ENCODE measurements at places on chromosomes 7 and 10.

DNA sequence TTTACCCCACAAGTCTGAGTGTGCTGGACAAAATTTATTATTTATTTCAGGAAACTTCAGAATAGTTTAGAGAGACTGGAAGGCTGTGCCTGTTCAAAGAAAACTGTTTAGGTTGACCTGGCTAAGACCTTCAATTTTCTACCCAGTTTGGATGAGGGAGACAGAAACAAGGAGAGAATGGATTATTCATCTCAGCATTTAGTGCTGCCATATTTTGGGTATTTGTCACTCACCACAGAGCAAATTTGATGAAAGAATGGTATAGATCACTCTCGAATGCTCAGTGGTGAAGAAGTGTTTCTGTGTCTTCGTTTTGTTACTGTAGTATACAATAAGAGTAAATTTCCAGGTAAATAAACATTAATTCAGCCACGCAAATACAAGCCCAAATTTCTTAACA lies 71.8 kb downstream of the SEMA3C start:
- DNase-seq: no peak

- DNase-seq: no peak
Measured at GRCh38 chr7:137975768-137976167, 26.1 kb downstream of the CREB3L2 start.

DNA sequence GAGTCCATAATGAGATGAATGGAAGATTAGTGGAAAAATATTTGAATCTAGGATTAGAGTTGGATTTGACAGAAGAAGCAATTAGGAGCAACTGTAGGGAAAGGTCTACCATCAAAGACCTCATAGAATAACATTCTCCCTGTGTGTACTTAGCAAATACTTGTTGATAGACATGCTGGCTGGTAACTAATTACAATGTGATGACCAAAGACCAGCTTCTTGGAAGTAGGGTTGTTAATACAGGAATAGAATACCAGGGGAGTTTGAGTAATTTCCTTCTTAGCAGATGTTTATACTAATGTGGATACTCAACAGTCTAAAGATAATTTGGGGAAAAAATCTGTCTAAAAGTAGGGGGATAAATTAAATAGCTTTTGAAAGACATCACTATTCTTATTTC lies 357.5 kb upstream of the BMPER start:
- no peak for DNase-seq

- DNase-seq: no peak
Measured at GRCh38 chr10:90372451-90372850, 485.4 kb downstream of the HTR7 start.

GRCh38 chr7:28442540-28443420 lies 30.5 kb downstream of the CREB5 start:
- DNase-seq: no peak

DNA sequence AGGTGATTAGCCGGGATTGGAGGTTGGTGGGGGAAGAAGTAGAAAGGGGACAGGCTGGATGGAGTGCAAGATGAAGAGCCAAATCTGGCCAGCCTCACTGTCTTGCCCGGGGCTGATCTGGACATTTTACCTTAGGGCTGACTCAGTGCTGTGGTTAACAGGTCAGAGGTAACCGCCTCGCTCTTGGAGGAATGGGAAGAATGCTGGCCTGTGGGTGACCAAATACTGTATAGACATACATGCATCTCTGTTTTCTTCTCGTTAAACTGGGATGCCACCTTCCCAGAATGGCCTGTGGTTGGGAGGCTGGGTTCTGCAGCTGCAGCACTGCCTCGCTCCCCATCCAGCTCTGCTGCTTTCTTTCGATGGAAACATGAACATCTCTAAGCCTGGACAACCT lies 120.0 kb downstream of the SEC23IP start:
- no peak for DNase-seq

DNA sequence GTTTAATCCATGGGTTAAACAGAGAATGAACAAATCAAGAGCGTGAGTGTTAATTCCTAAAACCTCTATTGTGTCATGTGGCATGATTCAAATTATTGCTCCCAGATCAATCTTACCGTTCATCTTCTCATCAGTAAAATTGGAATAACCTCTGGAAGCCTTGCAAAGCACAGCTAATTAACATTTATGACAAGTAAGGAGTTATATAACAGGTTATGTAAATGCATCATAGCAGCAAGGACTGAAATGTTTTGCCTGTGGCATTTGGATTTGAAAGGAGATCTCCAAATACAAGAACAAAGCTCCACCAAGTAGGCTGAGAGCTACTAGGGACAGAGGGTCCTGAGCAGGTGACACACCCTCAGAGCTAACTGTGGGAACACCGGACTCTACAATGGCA lies 502.9 kb upstream of the CELF2 start:
- no peak for DNase-seq

- no peak for DNase-seq
Measured at GRCh38 chr10:117264782-117265181, 23.9 kb downstream of the SLC18A2 start.

DNA sequence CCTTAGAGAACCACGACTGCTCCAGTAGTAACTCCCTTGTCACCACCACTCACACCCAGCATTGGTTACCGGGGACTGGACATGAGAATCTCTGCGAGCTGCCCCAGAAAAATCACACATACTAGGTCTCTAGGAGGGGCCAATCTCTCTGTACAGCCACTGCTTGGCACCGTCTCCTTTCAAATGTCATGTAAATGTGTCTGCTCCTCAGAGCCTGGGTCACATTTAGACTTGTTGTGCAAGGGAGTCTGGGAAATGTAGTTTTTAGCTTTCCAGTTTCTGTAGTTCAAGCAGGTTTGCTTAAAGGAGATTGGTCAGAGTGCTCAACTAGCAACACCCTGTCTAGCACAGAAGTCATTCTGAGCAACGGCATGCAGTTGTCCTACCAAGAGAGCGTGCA lies 60.0 kb downstream of the CHN2 start:
- DNase-seq: no peak

DNA sequence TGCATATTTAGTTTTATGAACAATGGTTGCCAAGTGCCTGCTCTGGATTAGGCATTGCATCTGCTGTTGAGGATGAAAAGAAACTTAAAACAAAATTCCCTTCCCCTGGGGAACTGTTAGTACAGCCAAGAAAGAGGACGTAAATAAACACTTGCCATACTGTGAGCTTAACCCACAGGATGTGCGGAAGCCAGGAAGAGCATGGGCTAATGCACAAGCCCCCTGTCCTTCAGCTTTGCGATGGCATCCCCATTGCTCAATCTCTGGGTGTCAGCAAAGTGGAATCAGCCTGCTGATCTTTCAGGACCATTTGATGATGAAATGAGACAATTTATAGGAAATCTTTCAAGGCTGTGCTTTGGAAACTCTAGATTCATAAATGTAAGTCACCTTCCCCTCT lies 399.9 kb upstream of the IGFBP3 start:
- no peak for DNase-seq

DNA sequence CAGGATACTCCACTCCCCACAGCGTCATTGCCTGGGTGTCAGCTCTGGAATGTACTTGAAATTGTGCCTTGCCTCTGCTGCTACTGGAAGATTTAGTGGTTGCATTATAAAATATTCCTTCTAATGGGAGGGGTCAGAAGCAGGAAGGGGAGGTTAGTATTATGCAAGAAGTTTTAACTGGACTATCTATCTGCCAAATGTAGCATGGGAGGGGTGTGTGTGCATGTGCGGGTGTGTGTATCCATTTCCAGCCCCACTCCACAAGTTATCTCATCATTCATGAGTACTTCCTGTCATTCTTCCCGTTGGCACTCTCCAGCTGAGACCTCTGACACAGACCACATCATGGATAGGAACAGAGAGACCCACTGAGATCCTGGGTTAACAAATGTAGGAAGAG lies 13.4 kb downstream of the MBL2 start:
- no peak for DNase-seq

- no peak for DNase-seq
Measured at GRCh38 chr7:46071076-46071475, 150.0 kb upstream of the IGFBP3 start.

DNA sequence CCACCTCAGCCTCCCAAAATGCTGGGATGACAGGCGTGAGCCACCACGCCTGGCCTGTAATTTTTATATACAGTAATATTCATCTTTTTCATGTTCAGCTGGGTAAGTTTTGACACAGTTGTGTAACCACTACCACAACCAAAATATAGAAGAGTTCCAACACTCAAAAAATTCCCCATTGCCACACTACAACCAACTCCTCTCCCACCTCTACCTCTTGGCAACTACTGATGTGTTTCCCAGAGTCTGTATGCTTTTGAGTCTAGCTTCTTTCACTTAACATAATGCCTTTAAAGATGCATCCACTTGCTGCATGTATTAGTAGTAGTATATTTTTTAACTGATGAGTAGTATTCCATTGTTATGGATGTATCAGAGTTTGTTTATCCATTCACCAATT lies 90.7 kb downstream of the SRPK2 start:
- DNase-seq: no peak

DNA sequence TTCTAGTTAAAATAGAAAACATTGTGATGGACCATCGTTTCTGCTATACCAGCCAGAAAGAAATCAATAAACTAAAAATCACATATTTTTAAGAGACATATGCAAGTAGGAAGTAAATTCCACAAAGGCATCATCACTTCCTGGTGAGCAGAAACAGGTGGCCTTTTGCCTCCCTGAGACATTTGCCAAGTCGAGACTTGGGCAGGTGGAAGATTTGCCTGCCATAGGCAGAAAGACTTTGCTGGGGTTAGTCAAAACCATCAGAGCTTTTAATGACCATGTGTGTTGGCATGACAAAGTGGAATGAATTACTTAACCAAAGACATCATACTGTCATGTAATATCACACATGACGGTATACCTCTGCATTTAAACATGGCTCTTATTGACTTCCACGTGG lies 66.0 kb upstream of the FGL2 start:
- no peak for DNase-seq

- DNase-seq: no peak
Measured at GRCh38 chr7:45980181-45980905, 59.3 kb upstream of the IGFBP3 start.

GRCh38 chr10:12579954-12580858 lies 230.9 kb downstream of the CAMK1D start:
- no peak for DNase-seq

GRCh38 chr10:69107699-69108098 lies 16.3 kb upstream of the VPS26A start:
- DNase-seq: no peak

DNA sequence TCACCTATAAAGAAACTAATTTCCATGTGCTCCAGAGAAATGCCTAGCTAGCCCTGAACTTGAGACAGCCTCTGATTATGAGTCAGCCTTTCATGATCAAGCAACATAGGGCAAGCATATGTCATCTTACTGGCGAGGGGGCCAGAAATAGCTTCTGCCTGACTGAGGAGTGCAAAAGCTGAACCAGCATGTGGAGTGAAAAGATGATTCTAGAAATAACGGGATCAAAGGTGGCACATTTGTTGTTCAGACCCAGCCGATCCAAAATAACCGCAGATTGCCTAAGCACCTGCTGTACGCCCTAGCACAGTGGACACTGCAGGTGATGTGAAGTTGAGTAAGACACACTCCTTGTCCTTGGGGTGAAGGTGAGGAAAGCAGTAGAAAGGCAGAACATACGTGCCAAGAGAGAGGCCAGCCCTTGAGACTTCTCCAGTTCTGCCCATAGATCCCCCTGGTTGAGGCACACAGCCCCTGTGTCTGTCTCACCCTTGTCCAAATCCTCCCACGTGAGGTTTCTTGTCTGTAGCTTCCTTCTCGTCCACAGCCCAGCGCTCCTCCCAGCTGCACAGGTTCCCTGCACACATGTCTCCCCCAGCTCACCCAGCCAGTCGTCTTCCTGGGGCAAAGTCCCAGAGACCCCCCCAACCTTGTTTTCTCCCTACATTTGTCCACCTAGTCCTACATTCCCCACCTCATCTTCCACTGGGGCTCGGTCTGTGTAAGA lies 2.8 kb upstream of the BCL7B start:
- no peak for DNase-seq

GRCh38 chr10:69457771-69458237 lies 6.5 kb downstream of the TSPAN15 start:
- no peak for DNase-seq

GRCh38 chr7:20602306-20602705 lies 13.2 kb upstream of the ABCB5 start:
- no peak for DNase-seq

- no peak for DNase-seq
Measured at GRCh38 chr7:19900118-19900517, 126.7 kb upstream of the TMEM196 start.

GRCh38 chr10:87782721-87783120 lies 35.3 kb downstream of the ATAD1 start:
- no peak for DNase-seq

Measured in stimulated activated CD8-positive, alpha-beta memory T cell treated with anti-CD3 and anti-CD28 coated beads, Interleukin-7, amount 100 ng/mL, for 24 hours (primary cell).